ENCODE measurements at places on chromosomes 1 and 21. TPM values are rescaled to one million over a fixed set of nuclear protein-coding genes. Genes with fewer than 3 reads are reported as not detected.

DNA sequence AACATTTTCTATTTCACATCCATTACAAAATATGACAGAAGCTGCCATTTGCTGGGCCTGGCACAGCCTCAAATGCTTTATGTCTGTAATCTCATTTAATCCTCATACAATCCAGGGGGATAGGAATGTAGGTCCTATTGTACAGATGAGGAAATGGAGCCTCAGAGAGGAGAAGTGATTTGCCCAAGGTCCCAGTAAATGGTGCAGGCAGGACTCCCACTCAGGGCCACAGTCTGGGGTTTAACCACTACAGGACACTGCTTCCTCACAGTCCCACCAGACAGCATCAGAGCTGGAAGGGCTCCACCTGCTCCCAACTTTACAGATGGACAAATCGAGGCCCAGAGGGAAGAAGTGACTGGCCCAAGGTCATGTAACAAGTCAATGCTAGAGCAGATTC is 20.6 kb upstream of the RNF19B start:
- no peak for DNase-seq

Gene ADAMTS1
- 100 TPM for total RNA-seq

- no peak for DNase-seq
Observed at GRCh38 chr1:55826381-55827080, 611.4 kb upstream of the USP24 start.

Gene DDAH1
- 1.6 TPM for total RNA-seq

DNA sequence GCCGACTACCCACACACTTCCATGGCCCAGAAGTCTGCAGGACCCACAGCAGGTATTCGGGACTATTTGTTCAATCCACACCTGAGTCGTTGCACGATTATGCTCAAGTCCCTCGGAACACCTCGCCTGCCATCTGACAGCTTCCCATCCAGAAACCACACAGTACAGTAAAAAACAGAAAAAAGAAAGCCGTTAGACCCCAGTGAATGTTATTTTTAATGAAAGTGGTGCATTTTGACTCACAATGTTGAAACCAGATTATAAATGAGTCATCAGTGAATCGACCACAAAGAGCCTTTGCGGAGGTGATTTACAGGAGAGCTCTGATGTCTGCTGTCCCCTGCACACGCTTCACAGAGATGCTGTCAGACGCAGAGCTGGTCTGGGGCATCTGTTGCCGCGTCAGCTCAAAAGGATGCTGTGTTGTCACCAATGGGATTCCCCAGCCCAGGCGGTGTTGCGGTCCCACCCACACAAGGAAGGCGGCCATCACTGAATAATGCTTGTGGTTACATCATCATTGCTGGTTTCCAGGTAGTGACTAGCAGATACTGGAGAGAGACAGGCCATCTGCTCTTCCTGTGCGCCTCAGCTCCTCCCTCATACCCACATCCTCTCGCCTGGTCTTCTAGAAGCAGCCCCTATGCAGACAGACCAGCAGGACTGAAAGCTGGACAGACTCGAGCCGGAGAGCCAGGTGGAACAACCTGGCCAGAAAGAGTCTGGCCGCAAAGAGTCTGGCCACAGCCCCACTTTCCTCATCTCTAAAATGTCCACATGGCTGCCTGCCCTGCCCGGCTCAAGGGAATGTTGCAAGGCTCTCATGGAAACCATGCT is 116.8 kb downstream of the TOMM20 start:
- DNase-seq = peak; percentile 100
